Neural crest cell (in vitro differentiated cells): ENCODE measurements at places on chromosomes 3 and 15.

GRCh38 chr15:74175271-74176191, 2.0 kb downstream of the ISLR start:
- DNase-seq, result no peak

GRCh38 chr3:58683001-58683458, 16.5 kb upstream of the FAM3D start:
- DNase-seq, result no peak

DNA sequence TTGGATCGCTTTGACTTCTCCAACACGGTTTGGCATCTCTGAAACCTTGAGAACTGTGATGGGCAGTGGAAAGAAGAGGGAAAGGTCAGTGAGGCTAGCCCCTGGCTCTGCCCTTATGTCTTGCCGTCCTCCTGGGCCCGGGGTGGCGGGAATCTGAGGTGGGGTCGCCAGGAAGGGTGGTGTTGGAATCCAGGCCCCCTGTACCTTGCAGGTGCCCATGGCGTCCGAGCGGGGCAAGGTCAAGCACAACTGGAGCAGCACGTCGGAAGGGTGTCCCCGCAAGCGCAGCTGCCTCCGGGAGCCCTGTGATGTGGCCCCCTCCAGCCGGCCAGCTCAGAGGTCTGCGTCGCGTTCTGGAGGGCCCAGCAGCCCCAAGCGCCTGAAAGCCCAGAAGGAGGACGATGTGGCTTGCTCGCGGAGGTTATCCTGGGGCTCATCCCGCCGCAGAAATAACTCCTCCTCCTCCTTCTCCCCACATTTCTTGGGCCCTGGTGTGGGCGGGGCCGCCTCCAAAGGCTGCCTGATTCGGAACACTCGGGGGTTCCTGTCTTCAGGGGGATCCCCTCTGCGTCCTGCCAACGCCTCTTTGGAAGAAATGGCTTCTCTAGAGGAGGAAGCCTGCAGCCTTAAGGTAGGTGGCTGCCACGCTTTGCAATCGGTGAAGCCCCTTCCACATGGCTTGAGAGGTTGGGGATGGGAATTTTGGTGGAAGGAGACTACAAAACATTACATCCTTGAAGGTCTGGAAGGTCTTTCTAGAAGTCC, 907 bp downstream of the TATDN2 start:
- DNase-seq, result peak; percentile 4

DNA sequence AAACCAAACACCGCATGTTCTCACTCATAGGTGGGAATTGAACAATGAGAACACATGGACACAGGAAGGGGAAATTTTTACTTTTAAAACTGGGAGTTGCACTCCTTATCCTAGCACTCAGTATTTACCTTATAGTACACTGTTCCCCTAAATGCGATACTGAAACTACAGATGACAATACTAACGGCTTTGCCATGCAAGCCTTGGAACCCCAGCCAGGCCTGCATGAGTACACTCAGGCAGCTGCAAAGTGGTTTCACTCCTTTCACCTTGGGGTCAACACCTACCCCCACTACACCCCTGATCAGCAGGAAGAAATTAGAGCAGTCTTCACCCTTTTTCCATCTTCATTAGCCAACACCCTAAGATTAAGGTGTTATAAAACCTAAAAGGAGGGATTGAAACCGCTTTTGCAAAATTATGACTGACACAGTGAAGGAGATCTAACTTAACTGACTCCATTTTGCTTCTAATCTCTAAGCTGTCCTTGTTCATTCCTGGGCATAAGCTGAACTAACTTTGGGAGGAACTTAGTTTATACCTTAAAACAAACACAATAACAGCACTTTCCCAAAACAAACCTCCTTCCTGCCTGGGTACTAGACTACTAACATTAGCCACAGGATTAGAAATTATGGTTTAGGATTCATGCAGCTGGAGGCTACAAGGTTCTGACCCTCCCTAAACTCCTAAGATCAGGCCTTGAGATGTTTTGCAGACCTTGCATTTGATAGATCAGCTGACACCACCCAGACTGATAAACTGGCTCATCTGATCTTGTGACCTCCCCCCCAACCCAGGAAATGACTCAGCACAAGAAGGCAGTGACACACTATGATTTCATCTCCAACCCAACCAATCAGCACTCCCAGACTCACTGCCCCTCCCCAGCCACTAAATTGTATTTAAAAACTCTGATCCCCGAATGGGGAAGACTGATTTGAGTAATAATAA, 452.1 kb upstream of the PPP2R3A start:
- no peak for DNase-seq

DNA sequence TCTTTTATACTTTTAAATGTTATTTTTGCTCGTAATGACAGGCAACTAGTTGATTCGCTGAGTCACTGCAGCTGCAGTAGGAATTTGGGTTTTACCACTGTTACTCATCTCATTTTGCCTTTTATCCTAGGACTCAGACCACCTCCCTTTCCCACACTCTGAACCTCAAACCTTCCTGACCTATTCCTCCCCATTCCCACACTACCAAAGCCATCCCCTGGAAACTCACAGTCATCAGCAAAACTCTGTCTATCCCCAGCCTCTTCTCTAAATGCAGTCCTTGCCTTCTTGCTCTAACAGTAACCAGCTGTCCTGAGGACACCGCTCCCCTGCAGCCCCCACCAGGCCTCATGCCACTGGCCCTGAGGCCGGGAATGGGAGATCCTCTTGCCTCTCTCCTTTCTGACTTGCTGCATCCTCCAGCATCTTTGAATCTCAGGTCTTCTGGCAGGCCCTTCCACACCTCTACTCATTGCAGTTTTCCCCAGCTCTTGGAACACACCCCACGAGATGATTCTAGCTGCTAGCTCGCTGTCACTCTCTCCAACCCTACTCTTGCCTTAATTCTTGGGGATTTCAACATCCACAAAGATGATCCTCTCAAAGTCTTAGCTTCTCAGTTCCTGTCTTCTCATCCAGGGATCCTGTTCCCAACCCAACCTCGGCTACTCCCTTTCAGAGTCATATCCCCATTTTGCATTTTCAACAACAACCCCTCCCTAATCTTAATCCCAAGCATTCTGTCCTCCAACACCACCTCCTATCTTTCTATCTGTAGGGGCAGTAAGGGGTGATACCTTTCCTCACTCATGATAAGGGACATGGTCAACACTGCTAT, 55.9 kb upstream of the C3orf80 start:
- no peak for DNase-seq
